Naive thymus-derived CD4-positive, alpha-beta T cell (primary cell): ENCODE measurements at places on chromosomes 6 and 20. TPM values are rescaled to one million over a fixed set of nuclear protein-coding genes. Genes with fewer than 3 reads are reported as not detected.

GRCh38 chr6:56065408-56065807 lies 182.0 kb downstream of the COL21A1 start:
- no peaks in the 10 kb centered on the region for H3K27me3 ChIP-seq
- no peak overlapping the region for H3K27ac ChIP-seq
- H3K36me3 ChIP-seq: no peaks in the 10 kb centered on the region
- no peak for DNase-seq

The OR2B6 gene
- not detected in 2 replicates for total RNA-seq

GRCh38 chr20:39916236-39916765 lies 772.7 kb downstream of the MAFB start:
- no peaks in the 10 kb centered on the region for H3K4me1 ChIP-seq
- no peak overlapping the region for H3K4me3 ChIP-seq
- H3K27me3 ChIP-seq: no peaks in the 10 kb centered on the region

The ZNF165 gene
- total RNA-seq: 0.92 TPM

The KCNK15 gene
- not detected for total RNA-seq
